GM23338 (cell line): ENCODE measurements at places on chromosomes 5 and 9.

DNA sequence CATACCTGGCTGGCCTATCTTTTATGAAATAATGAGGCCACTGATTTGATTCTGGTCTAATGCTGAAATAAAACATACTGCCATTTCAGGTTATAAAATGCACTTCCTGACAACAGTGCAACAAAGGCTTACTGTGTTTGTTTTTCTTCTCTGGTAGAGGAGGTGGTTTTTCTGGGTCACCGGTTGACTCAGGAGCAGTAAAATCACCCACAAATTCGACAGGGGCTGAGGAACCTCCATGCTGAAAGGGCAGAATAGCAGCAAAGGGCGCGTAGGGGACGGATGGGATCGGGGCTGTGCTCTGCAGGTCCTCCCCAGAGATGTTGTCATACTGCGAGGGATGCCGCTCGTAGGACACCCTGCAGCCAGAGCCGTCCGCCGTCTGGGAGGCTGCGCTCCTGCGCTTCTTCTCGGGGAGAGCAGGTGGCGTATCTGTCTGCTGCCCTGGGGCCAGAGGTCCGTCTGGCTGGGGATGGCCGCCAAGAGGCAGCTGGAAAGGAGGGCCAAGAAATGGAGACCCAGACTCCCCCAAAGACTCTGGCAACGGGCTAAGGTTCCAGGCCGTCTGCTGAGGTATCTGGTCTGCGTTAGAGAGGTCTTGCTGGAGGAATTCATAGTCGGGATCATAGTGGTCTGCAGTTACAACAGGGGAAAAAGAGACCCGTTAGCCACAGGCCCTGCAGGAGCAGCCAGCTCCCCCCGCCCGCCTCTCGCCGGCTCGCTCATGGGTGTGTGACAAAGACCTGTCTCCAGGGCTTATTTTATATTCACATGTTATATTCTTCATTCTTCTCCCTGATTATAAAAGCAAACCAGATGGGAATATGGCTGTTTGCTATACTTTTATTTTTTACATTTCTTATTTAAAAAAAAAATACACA lies 80.7 kb downstream of the PRRT1B start:
- H3K4me1 ChIP-seq: peaks cover 6% of the 10 kb centered on the region; the same call in 1 of the 2 replicates
- H3K4me3 ChIP-seq: no peak overlapping the region
- H3K36me3 ChIP-seq: peaks cover 15% of the 10 kb centered on the region; the same call in 1 of the 2 replicates

DNA sequence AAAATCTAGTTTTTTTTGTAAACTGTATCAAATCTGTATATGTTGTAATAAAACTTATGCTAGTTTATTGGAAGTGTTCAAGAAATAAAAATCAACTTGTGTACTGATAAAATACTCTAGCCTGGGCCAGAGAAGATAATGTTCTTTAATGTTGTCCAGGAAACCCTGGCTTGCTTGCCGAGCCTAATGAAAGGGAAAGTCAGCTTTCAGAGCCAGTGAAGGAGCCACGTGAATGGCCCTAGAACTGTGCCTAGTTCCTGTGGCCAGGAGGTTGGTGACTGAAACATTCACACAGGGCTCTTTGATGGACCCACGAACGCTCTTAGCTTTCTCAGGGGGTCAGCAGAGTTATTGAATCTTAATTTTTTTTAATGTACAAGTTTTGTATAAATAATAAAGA lies 24.3 kb downstream of the HMGCR start:
- H3K27me3 ChIP-seq: no peaks in the 10 kb centered on the region
- H3K4me3 ChIP-seq: no peak overlapping the region
- peak overlapping the region; percentile 7; the same call in 1 of the 2 replicates for H3K27ac ChIP-seq
- no peak for DNase-seq
- peaks cover 16% of the 10 kb centered on the region; the same call in 1 of the 2 replicates for H3K4me1 ChIP-seq
- H3K36me3 ChIP-seq: peaks cover 54% of the 10 kb centered on the region

DNA sequence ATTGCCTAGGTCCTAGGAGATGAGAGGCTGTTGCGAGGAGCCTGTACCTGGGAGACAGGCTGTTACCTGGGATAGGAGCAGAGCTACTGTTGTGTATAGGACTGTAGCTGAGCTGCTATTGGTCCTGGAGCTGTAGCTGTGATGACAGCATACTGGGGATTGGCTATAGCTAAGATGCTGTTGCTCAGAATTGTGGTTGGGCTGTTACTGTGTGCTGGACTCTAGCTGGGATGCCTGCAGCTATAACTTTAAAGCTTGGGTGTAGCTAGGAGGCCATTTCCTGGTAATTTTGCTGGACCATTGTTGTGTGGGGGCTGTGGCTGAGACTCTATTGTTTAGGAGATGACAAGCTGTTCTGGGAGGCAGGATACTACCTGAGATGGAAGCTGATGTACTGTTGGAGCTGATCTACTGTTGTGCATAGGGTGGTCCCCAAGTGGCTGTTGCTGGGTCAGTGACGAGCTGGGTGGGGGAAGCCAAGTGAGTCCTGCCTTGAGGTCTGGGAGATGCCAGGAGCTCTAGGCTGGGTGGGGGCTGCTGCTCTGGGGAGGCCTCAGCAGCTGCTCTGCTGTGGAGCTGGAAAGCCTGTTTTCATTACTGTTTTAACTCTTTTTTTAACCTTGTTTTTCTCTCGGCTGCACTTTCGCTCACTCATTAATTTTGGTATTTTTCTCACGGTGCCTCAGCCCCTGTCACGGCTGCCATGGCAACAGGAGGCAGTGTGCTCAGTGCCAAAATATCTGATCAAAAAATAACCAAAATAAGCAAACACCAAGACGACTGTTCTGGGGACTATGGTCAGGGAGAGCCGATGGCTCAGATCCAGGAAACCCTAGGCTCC lies 3.0 kb upstream of the PCDH1 start:
- peak; percentile 41 for DNase-seq
- H3K4me3 ChIP-seq: peak overlapping the region; percentile 79
- peaks cover 45% of the 10 kb centered on the region for H3K4me1 ChIP-seq
- H3K27me3 ChIP-seq: peaks cover 5% of the 10 kb centered on the region; the same call in 1 of the 2 replicates
- H3K36me3 ChIP-seq: no peaks in the 10 kb centered on the region

GRCh38 chr9:124339603-124340146 lies 75.6 kb downstream of the PSMB7 start:
- H3K4me1 ChIP-seq: no peaks in the 10 kb centered on the region
- H3K4me3 ChIP-seq: no peak overlapping the region
- H3K27me3 ChIP-seq: no peaks in the 10 kb centered on the region

GRCh38 chr9:22919423-22919822 lies 472.8 kb downstream of the DMRTA1 start:
- H3K27me3 ChIP-seq: no peaks in the 10 kb centered on the region
- no peak overlapping the region for H3K27ac ChIP-seq
- H3K4me1 ChIP-seq: no peaks in the 10 kb centered on the region
- DNase-seq: no peak
- H3K4me3 ChIP-seq: no peak overlapping the region

GRCh38 chr9:117394655-117395054 lies 20.2 kb downstream of the ASTN2 start:
- no peaks in the 10 kb centered on the region for H3K4me1 ChIP-seq
- H3K27ac ChIP-seq: no peak overlapping the region
- no peak for DNase-seq

- no peak overlapping the region for H3K27ac ChIP-seq
- no peaks in the 10 kb centered on the region for H3K27me3 ChIP-seq
- no peak overlapping the region for H3K4me3 ChIP-seq
- no peaks in the 10 kb centered on the region for H3K36me3 ChIP-seq
Measured at GRCh38 chr9:94855903-94856302, 129.4 kb downstream of the AOPEP start.

DNA sequence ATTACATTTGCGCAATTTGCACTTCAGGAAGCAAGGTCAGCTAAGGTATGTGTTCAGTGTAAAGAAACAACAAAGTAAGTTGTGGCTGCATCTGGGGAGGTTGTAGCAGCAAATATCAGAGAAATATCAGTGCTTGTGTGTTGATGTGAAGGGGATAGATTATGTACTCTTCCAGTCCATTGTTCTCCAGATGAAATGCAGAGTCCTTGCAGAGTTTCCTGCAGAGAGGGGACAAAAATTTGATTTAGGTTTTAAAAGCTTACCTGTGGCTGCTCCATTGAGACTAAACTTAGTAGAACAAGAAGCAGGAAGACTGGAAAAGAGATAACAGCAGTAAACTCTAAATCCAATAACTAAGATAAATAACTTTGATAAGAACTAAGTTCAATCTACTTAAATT lies 952.2 kb downstream of the CDH18 start:
- peaks cover 26% of the 10 kb centered on the region for H3K4me1 ChIP-seq
- no peaks in the 10 kb centered on the region for H3K27me3 ChIP-seq
- DNase-seq: no peak
- H3K4me3 ChIP-seq: no peak overlapping the region

DNA sequence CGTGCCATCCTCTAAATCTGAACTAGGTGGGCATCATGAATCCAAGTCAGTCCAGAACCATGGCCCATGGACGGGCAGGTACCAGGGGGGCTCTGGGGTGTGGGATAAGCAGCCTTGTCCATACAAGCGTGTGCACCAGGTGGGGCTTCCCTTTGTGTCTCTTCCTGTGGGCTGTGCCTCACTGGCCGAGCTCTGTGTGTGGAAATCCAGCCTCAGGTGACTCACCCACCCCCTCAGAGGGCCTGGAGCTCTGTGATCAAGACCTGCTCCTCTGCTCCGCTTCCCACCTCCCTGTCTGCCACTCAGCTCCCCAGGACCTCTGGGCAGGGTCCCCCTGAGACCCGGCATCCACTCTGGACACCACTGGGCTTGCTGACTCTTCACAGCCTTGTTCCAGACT lies 33.0 kb downstream of the GADD45G start:
- no peaks in the 10 kb centered on the region for H3K36me3 ChIP-seq
- no peak for DNase-seq
- no peak overlapping the region for H3K4me3 ChIP-seq
- no peaks in the 10 kb centered on the region for H3K4me1 ChIP-seq
- H3K27me3 ChIP-seq: no peaks in the 10 kb centered on the region
- H3K27ac ChIP-seq: no peak overlapping the region

DNA sequence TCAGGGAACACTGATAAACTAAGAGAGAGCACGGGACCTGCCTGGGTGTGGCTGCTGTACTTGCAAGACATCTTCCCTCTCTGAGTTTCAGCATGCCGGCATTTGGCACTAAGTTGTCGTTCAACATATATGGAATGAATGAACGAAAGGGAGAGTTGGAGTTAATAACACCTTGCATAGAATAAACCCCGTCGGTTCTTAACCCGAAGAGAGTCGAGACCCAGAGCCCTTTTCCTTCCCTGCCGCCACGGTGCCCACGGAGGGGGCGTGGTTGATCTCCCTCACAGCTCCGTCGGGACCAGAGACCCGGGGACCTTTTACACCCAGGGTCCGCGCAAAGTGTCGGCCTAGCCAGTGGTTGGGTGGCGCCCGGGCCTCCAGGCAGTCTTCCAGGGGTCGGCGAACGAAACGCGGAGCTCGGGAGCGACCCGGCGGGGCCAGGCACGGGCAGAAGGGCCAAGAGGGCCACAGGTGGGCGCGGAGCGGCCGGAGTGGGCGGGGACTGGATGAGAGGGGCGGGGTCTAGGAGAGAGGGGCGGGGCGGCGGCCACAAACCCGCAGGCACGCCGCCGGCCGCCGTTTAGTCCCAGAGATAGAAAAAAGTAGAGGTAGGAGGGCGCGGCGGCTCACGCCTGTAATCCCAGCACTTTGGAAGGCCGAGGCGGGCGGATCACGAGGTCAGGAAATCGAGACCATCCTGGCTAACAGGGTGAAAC lies 735 bp upstream of the RPL26L1 start:
- H3K27ac ChIP-seq: no peak overlapping the region
- H3K27me3 ChIP-seq: peaks cover 22% of the 10 kb centered on the region
- peaks cover 3% of the 10 kb centered on the region; the same call in 1 of the 2 replicates for H3K4me1 ChIP-seq

DNA sequence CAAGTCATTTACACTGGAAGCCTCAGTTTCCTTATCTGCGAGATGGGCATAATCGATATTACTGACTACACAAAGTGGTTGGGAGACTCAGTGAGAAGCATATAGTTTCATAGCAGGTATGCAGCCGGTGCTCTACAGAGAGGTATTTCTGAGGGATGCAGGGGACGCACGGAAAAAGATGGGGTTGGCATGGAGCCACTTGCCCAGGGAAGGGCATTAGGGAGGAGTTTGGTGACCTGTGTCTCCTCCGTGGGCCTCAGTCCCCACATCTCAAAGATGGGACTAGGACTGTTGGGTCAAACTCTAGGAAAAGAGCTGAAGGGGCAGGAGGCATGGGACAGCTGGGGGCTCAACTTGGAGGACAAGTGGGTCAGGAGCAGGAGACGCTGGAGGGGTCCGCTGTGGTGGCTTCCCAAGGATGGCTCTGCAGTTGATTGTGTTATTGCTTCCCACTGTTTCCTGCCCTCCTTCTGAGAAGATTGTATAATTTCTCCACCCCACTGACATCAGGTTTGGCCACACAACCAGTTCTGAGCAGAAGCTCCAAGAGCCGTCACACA lies 158.6 kb upstream of the ALDH1B1 start:
- DNase-seq: no peak
- H3K4me1 ChIP-seq: peaks cover 2% of the 10 kb centered on the region
- H3K36me3 ChIP-seq: no peaks in the 10 kb centered on the region
- no peak overlapping the region for H3K27ac ChIP-seq

GRCh38 chr5:53114988-53115387 lies 5.4 kb upstream of the MOCS2 start:
- H3K27me3 ChIP-seq: no peaks in the 10 kb centered on the region
- H3K36me3 ChIP-seq: no peaks in the 10 kb centered on the region
- peaks cover 10% of the 10 kb centered on the region for H3K4me1 ChIP-seq
- no peak overlapping the region for H3K27ac ChIP-seq

DNA sequence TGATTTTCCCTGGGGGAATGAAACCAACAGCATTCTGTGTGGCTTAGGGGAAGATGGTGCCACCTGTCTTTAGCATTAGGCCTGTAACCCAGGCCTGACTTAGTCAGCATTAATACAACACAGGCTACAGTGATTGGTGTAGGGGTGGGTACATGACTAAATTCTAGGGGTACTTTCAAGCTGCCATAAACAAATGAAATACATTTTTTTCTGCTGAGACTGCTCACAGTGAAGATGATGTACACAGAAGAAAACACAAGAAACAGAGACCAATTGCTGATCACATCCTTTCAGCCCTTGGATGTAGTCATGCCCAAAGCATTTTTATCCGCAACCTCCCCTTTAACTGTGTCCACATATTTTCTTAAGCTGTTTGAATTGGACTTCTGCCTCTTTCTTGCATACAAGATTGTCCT lies 527.2 kb downstream of the KCTD16 start:
- peaks cover 13% of the 10 kb centered on the region for H3K4me1 ChIP-seq
- no peak overlapping the region for H3K27ac ChIP-seq
- H3K4me3 ChIP-seq: no peak overlapping the region
- no peaks in the 10 kb centered on the region for H3K36me3 ChIP-seq
- H3K27me3 ChIP-seq: no peaks in the 10 kb centered on the region
- peak; percentile 14 for DNase-seq

DNA sequence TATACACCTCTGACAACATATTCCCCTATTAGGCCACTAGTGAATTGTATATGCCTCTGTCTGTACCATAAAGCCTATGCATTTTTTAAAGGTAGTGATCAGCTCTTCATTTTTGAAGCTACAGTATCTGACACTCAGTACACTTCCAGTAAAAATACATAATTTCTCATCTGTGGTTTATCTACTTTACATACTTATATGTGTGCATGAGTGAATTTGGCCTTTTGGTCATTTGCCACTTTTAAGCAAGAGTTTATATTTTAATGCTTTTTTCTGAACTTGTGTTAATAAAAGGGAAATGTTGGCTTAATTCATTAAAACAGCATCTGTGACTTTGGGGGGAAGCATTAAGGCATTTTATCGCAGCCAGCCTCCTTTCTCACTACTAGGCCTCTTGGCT lies 47.8 kb downstream of the ST8SIA4 start:
- H3K36me3 ChIP-seq: no peaks in the 10 kb centered on the region
- no peak overlapping the region for H3K4me3 ChIP-seq
- H3K4me1 ChIP-seq: no peaks in the 10 kb centered on the region
- DNase-seq: no peak
